ENCODE measurements at places on chromosomes 1 and 21.

GRCh38 chr1:41341772-41342562 is 19.3 kb upstream of the FOXO6 start:
- no peak for DNase-seq

- DNase-seq = no peak
Measured at GRCh38 chr1:206142770-206143169, 25.6 kb upstream of the AVPR1B start.

DNA sequence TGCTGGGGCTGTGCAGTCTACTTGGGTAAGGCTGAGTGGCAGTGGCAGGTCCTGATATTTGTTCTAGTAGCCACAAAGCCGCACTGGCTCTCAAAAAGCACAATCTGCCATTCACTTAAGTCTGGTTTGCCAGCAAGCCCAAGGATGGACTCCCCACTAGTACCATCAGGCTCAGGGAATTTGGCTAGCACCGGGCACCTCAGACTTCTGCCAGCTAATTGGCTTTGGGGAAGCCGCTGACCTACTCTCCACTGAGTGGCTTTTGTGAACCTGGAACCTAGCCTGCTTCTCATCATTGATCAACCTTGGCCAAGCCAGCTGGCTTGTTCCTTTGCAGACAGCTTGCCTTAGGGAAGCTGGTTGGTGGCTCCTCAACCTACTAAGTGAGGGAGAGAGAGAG is 83.1 kb downstream of the ESRRG start:
- DNase-seq = no peak

DNA sequence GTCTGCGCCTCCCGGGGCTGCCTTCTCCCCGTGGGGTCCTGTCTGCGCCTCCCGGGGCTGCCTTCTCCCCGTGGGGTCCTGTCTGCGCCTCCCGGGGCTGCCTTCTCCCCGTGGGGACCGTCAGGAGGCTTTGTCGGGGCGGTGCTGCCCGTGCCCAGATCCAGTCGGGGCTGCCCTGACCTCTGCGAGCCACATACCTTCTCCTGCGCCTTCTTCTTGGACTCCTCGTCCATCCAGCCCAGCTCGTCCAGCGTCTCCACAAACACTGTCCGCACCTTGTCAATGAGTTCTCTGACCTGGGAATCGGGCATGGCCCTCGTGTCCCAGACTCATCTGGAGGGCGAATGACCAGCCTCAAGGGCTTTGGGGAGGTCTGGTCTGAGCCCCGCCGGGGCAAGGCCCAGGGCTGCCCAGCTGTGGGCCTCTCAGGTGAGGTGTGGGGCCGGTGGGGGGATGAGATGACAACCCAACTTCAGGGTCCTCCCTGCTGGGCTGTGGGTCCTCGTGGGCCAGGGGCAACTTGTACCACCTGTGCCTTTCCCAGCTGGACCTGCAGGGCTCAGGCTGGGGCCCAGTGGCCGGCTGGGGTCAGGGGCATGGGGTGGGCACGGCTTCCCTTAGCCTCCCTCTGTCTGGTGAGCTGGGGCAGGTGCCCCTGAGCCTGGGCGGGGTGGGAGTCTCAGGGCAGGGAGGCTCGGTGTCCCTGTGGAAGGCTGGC is 9.4 kb downstream of the PRXL2B start:
- DNase-seq = no peak

GRCh38 chr1:9996624-9997582 is at the start of gene RBP7:
Gene RBP7, plus strand, starts transcription at chr1:9997228. Its CDS starts 31 bp downstream, at chr1:9997259.
- DNase-seq = no peak
